Stimulated activated CD4-positive, alpha-beta T cell treated with anti-CD3 and anti-CD28 coated beads, TNF-alpha, amount 100 ng/mL, for 4 hours (primary cell): ENCODE measurements at places on chromosomes 2 and 18.

- no peak for DNase-seq
Observed at GRCh38 chr2:121155502-121156056, 129.4 kb downstream of the TFCP2L1 start.

DNA sequence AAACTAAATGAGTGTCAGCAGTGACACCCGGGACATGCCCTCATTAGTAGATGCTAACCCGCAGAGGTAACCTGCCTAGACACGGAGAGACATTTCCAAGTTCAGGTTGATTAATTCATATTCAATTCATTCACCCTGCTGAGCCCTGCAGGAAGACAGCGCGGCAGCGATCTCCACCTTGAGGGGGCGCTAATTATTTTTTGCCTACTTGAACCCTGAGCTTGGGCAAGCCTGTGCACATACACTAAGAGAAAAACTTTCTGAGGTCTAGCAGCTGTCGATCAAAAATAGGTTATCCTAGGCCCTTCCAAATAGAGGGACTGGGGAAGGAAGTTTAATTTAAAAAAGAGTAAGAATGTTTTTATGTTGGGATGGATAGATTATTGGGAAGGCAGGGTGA, 1.3 kb upstream of the LYPD6 start:
- DNase-seq, result no peak

- no peak for DNase-seq
Observed at GRCh38 chr2:189002079-189002478, 27.9 kb downstream of the COL3A1 start.

GRCh38 chr2:30448866-30449265, 1.8 kb downstream of the LCLAT1 start:
- no peak for DNase-seq

DNA sequence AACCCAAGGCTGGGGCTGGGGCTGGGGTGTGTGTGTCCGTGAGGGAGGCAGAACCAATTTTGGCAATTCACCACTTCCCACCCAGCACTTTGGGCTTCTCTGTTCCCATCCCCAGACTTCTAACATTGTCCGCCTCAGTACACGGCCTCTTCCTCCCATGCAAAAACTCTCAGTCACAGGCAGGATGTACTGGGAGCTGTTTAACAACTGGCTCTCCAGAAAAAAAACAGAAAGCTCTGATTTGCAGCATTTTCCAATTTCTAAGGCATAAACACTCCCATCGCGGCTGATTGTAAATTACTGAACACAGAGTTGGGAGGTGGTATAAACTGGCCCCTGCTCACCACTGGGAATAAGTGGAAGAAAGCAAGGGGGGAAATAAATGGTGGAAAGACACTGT, 73.1 kb upstream of the MAP4K3 start:
- no peak for DNase-seq

DNA sequence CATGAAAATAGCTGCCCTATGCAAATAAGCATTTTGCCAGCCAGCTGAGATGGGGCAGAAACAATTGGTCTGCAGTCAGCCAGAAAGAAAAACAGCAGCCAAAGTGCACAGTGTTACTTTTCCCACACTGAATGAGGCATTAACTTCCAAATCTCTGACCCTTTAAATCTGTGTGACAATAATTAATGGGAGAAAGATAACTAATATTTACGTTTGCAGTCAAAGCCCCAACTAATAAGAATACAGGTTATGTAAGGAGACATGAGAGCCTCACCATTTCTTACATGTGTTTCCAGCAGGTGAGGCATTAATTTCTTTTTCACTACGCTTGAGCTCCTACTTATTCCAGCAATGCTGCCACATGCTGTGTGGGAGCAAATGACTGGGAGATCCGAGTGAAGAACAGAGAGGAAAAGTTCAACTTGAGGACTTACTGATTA, 339.0 kb downstream of the SATB2 start:
- no peak for DNase-seq

DNA sequence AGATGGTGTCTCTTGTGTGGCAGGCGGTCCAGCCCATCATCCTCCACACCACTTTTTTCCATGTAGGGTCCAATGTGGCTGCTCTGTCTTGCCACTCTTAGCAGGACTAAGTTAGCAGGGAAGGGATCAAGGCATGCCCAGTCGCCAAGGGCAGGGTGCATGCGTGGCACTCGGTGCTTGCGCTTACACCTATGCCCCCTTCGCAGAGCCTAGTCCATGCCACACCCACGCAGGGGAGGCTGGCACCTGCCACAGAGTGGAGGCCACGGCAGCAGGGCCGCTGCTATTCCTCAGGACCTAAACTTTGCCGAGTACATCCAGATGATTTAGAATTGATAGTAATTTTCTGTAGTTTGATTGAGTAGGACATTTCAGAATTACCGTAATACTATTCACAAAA, 59.5 kb downstream of the RALBP1 start:
- no peak for DNase-seq

DNA sequence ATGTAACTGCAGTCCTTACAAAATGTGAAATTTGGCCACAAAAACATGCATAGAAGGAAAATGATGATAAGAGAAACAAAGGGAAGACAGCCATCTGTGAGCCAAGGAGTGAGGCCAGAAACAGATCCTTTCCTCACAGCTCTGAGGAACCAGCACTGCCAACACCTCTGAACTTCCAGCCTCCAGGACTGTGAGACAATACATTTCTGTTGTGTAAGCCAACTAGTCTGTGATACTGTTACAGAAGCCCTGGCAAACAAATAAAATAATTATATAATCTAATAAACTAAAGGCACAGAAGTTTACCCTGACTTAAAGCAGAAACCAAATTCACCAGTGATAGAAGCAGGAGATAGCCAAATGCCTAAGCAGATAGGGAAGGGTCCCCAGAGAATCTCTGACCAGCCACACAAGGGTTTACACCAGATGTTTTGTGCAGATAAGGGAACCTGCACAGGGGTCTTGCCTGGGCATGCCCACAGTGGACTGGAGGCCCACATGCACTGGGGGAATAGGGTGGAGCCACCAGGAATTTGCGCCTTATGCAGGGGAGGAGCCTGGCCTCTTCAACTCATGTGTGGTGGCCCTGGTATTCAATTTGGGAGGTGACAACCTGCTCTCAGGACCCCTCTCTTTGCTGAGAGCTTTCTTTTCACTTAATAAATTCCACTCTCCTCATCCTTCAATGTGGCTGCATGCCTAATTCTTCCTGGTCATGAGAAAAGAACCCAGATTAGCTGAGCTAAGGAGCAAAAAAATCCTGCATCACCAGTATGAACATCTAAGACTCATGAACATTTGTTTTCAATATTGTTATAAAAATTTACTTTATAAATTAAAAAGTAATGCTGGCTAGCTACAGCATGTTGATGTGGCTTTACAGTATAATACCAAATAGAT, 3.8 kb upstream of the GCC2 start:
- no peak for DNase-seq

DNA sequence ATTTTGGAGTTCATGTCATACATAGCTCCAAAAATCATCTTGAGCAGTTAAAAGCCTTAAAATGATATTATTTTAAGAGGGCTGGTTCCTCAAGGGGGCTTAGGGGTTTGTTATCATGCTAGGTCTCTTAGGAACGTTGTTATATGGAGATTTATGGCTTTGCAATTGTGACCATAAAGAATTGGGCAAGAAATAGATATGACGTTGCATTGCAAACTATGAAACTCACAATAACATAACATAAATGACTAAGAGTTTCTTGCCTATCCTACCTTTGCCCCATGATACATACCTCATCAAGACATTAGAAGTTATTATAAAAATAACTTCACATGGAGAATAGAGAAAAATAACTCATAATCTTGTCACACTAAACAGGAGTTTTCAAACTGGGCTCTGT, 206.4 kb upstream of the SESTD1 start:
- DNase-seq, result no peak

DNA sequence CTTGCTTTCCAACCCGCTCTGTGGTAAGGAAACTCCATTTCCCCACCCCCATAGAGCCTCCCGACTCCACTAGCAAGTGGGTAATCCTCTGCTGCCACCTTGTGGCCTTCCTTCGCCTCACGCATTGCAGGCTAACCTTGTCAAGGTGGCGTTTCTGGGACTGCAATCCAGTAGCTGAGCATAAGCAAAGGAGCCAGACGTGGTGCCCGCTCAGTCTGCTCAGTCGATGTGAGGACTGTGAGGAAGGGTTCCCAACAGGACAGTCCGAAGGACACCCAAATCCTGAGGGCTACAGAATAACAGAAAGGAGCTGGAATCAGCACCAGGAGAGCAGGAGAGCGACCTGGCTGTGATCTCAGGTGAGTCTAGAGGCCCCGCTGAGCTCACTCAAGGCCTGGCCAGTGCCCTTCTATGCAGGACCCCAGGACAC, 144.2 kb downstream of the SUCLG1 start:
- peak; percentile 58 for DNase-seq

DNA sequence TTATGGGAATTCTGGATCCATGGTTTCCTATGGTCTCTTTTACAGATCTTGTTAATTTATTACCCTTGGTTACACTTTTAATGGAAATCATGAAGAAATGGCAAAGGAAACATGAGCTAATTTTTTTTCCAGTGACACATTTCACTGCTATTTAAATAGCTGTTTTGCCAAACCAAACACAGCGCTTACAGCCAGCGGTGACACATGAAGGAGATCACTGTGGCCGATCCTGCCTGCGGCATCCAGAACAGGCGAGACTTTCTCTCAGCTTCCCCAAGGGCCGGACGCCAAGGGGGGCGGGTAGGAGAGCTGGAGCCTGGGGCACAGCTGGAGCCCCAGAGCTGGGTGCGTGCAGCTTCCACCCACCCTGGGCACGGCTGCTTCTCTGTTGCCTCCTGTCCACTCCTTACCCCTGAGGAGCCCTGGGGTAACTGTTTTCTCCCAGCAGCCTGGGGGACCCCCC, 81.4 kb upstream of the PKDCC start:
- no peak for DNase-seq

DNA sequence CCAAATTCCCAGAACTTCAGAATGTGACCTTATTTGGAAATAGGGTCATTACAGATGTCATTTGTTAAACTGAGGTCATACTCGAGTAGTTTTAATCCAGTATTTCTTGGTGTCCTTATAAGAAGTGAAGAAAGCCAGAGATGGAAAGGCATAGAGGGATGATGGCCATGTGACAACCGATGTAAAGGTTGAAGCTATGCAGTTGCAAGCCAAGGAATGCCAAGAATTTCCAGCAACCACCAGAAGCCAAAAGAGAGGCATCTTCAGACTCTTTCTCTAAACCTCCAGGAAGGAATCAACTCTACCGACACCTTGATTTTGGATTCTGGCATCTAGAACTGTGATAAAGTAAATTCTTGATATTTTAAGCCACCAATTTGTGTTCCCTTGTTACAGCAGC, 242.2 kb downstream of the CDH20 start:
- DNase-seq, result no peak

GRCh38 chr2:218698885-218699284, 11.8 kb upstream of the TTLL4 start:
- no peak for DNase-seq

GRCh38 chr18:23893653-23894052, 120.9 kb upstream of the TTC39C start:
- no peak for DNase-seq

DNA sequence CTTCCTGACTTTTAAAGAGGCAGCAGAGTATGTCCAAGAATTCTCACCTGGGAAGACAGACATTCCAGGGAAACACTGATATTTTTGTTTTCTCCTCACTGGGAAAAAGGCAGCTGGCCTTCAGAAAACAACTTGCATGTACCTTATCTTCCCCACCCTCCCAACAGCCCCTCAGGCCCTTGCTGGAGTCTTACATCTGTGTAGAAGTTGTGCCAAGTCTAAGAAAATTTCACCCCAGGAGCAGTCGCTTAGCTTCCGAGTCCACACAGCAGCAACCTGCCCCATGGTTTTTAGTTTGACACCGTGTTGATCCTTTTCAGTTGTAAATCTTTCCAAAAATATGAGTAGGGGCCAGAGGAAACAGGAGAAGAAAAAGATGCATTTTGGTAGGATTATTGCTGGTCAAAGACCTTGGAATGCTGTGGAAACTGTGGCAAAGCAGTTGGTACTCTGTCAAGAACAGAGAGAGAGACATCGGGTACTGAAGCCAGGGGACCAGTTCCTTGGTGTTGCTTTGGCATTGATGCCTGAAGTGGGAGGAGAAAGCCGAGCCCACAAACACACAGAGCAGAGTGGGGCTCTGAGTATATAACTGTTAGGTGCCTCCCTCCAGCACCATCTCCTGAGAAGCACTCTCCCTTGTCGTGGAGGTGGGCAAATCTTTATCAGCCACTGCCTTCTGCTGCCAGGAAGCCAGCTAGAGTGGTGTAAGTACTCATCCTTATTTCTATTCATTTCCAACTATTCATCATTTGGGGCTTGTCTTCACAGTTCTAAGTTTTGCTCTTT, at the start of gene SLC14A1:
Gene SLC14A1, plus strand, starts transcription at position 615 of the 789 bp plus-strand sequence. CDS start 6,140 bp downstream, outside the sequence.
- no peak for DNase-seq

DNA sequence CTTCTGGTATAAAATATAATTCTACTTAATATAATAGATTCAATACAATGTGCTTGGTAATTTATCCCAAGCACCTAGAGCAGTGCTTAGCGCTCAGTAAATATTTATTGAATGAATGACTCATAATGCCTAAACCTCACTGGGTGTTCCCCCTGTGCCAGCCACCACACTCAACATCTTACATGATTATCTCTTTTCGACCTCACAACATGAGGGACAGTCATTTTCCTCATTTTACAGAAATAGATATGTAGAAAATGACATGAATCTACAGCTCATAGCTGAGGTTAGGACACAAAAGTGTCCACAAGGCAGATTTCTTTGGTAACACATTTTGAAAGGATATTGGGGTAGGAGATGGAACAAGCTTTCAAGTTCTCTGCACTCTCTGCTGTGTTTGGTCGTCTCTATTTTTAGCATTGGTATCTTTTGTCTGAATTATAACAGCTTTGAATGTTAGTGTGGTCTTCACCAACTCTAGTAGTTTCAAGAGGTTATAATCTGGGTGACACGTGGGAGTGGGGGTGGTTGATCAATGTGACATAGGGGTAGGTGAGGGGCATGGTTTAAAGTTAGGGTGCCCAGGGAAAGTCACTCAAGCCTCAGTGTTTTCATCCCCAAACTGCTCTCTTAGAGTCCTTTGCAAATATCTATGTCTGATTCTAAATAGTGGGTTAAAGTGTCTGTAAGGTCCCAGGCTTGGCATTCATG, 9.8 kb downstream of the MYOM1 start:
- no peak for DNase-seq

- DNase-seq, result no peak
Observed at GRCh38 chr2:85151026-85151425, 17.8 kb downstream of the TCF7L1 start.

- no peak for DNase-seq
Observed at GRCh38 chr2:42878581-42878980, 86.2 kb upstream of the HAAO start.
